ENCODE measurements at places on chromosomes 4 and X.

GRCh38 chr4:3304831-3305609 lies 12.2 kb downstream of the RGS12 start:
- H3K36me3 ChIP-seq = no peaks in the 10 kb centered on the region
- no peak overlapping the region for H3K27ac ChIP-seq
- peaks cover 39% of the 10 kb centered on the region for H3K4me1 ChIP-seq
- DNase-seq = no peak
- no peak overlapping the region for H3K4me3 ChIP-seq

DNA sequence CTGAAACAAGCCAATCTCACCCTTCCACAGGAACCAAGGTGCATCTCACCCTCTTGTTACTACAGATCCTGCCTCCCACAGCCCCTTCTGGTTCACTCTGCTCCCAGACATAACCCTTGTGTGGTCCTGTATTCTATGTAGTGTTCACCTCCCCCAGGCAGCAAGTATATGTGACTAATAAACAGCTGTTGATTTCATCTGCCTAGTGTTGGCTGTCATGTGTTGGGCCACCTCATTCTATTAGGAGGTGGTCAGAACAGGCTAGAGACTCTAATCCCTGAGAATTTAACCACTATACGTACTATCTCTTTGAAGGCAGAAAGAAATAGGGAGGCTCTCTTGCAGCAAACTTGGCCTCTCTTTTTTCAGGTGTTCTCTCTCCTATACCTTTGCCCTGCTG lies 134.3 kb upstream of the RPL34 start:
- H3K27ac ChIP-seq = no peak overlapping the region
- no peak for DNase-seq
- no peaks in the 10 kb centered on the region for H3K36me3 ChIP-seq
- peaks cover 2% of the 10 kb centered on the region for H3K4me1 ChIP-seq

DNA sequence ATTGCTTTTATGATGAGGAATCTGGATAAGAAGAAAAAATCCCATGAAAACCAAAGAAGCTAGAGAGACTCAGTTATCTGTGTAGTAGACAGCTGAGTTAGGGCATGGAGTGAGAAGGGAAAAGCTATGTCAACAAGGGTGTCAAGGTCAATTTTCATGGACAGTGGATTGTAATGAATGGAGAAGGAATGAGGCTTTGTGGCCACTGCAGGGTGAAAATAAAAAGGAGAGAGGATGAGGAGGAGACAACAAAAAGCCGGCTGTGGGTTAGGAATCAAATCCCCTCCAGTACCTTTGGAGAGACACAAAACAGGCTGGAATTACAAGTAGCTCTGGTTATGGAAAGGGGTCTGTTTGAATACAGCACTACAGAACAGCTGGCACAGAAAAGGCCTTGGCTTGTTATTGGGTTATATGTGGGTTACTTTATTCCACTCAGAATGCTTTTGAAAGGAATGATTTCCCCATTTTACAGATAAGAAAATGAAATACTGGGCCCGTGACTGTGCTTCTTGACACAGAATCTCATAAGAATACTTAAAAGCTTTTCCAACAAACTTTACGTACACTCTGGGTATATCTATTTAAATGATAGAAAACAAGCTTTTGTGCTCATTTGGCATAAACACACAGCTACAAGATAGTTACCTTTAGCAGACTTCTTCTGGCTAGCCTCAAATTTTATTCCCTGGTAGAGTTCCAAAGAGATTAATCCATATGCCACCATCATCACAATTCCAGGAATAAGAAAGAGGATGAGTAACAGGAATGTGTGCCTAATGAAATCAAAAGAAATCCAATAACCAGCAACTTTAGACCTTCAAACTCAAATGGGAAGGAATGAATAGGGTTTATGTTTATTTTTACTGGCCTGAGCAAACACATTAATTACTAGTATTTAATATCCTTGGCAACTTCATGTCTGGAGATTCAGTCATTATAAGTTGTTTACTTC lies 7.5 kb downstream of the CCKAR start:
- H3K27me3 ChIP-seq = peaks cover 1% of the 10 kb centered on the region
- H3K27ac ChIP-seq = no peak overlapping the region
- no peak overlapping the region for H3K4me3 ChIP-seq
- no peaks in the 10 kb centered on the region for H3K4me1 ChIP-seq

DNA sequence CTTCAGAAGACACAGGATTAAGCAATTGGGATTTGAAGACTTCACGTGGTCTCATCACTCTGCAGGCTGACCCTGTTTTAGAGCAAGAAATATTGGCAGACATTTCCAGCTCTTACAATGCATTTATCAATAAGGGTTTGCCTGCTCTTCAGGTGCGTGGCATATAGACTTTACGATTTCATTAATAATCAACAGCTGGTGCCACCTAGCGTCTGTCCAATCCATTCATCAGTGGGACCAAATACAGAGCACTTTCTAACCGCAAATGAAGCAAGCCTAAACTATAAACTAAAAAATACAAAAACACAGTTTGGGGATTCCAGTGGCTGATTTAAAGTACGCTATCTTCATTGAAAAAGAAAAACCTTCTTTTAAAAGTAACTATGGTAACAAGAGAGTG lies 125.4 kb upstream of the DMD start:
- H3K4me3 ChIP-seq = no peak overlapping the region
- DNase-seq = no peak
- H3K27me3 ChIP-seq = no peaks in the 10 kb centered on the region
- no peaks in the 10 kb centered on the region for H3K4me1 ChIP-seq
- no peaks in the 10 kb centered on the region for H3K36me3 ChIP-seq

- H3K27me3 ChIP-seq = no peaks in the 10 kb centered on the region
- H3K27ac ChIP-seq = no peak overlapping the region
- peaks cover 21% of the 10 kb centered on the region for H3K36me3 ChIP-seq
- H3K4me3 ChIP-seq = no peak overlapping the region
These were observed 2.8 kb downstream of the CLCN5 start for GRCh38 chrX:49925176-49925575.

GRCh38 chrX:21153033-21153432 lies 221.2 kb upstream of the CNKSR2 start:
- no peak overlapping the region for H3K4me3 ChIP-seq
- no peak overlapping the region for H3K27ac ChIP-seq
- no peaks in the 10 kb centered on the region for H3K4me1 ChIP-seq
- DNase-seq = no peak
- no peaks in the 10 kb centered on the region for H3K36me3 ChIP-seq

GRCh38 chr4:22029803-22030202 lies 81.2 kb upstream of the KCNIP4 start:
- H3K27me3 ChIP-seq = no peaks in the 10 kb centered on the region
- no peaks in the 10 kb centered on the region for H3K36me3 ChIP-seq
- H3K4me1 ChIP-seq = no peaks in the 10 kb centered on the region
- no peak overlapping the region for H3K27ac ChIP-seq
- no peak overlapping the region for H3K4me3 ChIP-seq

DNA sequence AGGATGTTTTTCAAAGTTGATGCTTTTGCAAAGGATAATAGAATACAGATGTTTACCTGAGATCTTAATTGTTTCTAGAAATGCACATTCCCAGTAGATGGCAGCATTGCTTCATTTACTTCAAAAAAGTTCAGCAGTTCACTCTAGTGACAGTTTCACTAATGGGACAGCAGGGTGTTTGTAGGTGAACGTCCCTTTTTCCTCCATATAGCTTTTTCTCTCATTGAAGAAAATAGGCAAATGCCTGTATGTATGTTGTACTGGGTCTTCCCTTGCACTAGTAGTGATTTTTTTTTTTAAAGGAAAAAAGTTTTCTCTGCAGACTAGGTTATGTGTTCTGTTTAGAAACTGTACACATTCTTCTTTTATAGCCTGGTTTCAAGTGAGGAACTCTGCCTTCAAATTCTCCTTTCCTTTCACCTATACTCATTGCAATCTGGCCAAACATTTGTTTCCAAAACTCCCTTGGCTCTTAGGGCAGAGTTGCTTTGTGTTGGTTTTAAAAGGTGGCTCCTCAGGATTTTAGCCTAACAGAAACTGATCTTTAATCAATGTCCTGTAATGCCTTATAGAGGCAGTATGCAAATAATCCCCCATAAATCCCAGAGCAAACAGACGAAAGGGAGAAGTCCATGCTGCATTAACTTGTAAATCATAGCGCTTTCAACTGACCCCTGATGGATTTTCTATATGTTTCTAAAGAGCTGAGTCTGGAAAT lies 86.3 kb downstream of the EGF start:
- no peaks in the 10 kb centered on the region for H3K36me3 ChIP-seq
- no peaks in the 10 kb centered on the region for H3K27me3 ChIP-seq
- peaks cover 1% of the 10 kb centered on the region for H3K4me1 ChIP-seq
- H3K4me3 ChIP-seq = no peak overlapping the region
- no peak overlapping the region for H3K27ac ChIP-seq
- no peak for DNase-seq

- no peaks in the 10 kb centered on the region for H3K27me3 ChIP-seq
- no peak overlapping the region for H3K4me3 ChIP-seq
- peak overlapping the region; percentile 31 for H3K27ac ChIP-seq
- peaks cover 10% of the 10 kb centered on the region for H3K36me3 ChIP-seq
- DNase-seq = peak; percentile 55
These were observed 31.7 kb downstream of the COQ2 start for GRCh38 chr4:83252782-83253405.

GRCh38 chr4:48896845-48897244 lies 9.7 kb downstream of the OCIAD2 start:
- no peaks in the 10 kb centered on the region for H3K27me3 ChIP-seq
- peaks cover 33% of the 10 kb centered on the region for H3K36me3 ChIP-seq
- peaks cover 9% of the 10 kb centered on the region for H3K4me1 ChIP-seq
- H3K27ac ChIP-seq = no peak overlapping the region
- H3K4me3 ChIP-seq = no peak overlapping the region

- no peak overlapping the region for H3K4me3 ChIP-seq
- no peak for DNase-seq
- no peaks in the 10 kb centered on the region for H3K36me3 ChIP-seq
- H3K27me3 ChIP-seq = no peaks in the 10 kb centered on the region
These were observed 234.3 kb upstream of the HHIP start for GRCh38 chr4:144411700-144412099.

DNA sequence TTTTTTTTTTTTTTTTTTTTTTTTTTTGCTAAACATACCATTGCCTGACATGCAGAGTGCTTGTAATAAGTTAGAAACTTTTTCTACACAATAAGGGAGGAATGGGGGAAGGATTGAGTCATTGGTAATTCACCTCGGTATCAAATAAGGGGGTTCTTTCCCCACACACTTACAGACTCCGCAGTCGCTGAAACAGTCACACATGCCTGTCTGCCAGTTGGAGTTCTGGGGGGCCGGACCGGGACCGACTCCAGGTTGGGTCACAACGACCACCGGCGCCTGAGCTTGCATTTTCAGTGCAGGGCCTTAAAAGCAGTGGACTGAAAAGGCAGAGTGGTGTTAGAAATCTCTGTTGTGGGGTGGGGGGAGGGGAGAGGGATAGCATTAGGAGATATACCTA lies 6.9 kb downstream of the PLAC8 start:
- H3K4me1 ChIP-seq = peaks cover 19% of the 10 kb centered on the region
- DNase-seq = no peak
- peak overlapping the region; percentile 52 for H3K4me3 ChIP-seq
- no peaks in the 10 kb centered on the region for H3K27me3 ChIP-seq
- peak overlapping the region; percentile 73 for H3K27ac ChIP-seq

DNA sequence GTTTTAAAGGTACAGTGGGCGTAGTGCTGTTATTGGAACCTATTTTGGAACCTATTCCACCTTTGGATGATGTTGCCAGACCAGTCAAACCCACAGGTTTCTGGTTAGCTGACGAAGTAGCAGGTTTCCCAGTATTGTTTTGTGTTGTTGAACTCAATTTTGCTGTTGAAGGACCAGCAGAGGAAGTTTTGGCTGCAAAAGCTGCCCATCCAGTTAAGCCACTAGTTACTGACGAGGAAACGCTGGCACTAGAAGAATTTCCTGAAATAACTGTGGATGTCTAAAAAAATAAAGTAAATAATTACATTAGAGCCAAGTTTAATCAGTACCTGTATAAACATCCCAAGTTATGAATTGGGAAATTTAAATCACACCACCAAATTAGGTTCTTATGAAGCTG lies 25.5 kb downstream of the INTS12 start:
- H3K36me3 ChIP-seq = peaks cover 5% of the 10 kb centered on the region
- no peak overlapping the region for H3K27ac ChIP-seq
- no peaks in the 10 kb centered on the region for H3K27me3 ChIP-seq
- no peak for DNase-seq
- no peak overlapping the region for H3K4me3 ChIP-seq
